ENCODE measurements at places on chromosomes 11 and 22. TPM values are rescaled to one million over a fixed set of nuclear protein-coding genes. Genes with fewer than 3 reads are reported as not detected.
A peak's percentile ranks its signal among the peaks of the same experiment; 100 is the strongest.

The CECR2 gene
- total RNA-seq = 6.1 TPM

The FOXRED1 gene
- total RNA-seq = 37.1 TPM

The SLC15A3 gene
- 28.2 TPM for total RNA-seq

The DMC1 gene
- total RNA-seq = 2.1 TPM

The MYO7A gene
- total RNA-seq = 2.2 TPM

The GNG3 gene
- not detected for total RNA-seq

- no peaks in the 10 kb centered on the region for H3K4me1 ChIP-seq
- DNase-seq = no peak
- no peak overlapping the region for H3K27ac ChIP-seq
- no peak overlapping the region for H3K4me3 ChIP-seq
- no peaks in the 10 kb centered on the region for H3K36me3 ChIP-seq
Measured at GRCh38 chr11:75055511-75055910, 41.2 kb downstream of the OR2AT4 start.

GRCh38 chr11:1942558-1943260, 4.4 kb upstream of the MRPL23 start:
- H3K4me3 ChIP-seq = no peak overlapping the region
- no peaks in the 10 kb centered on the region for H3K27me3 ChIP-seq
- H3K27ac ChIP-seq = no peak overlapping the region

DNA sequence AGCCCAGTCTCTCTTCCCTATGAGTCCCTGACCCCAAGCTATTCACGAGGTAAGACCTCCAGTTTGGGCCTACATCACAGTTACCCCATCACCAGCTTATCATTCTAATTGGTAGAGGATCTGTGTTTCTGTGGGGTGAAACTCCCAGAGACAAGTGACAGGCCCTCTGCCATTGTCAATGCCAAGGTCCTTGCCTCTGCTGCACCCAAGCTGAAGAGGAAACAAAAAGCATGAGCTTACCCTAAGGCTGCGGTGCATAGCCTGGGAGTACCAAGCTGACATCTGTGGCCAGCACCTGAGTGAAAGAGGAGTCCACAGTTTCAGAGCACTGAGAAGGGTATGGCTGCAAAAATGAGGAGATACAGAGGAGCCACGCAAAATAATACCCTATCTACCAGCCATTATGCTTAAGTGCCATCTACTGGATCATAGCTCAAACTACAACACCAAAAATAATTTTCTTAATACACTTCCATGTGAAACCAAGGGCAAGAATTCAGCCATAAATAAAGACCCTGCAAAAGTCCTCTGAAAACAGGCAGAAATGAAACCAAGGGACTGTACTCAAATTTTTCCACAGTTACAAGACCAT, 62.3 kb upstream of the ANO5 start:
- no peak for DNase-seq
- no peaks in the 10 kb centered on the region for H3K4me1 ChIP-seq
- H3K27ac ChIP-seq = no peak overlapping the region

GRCh38 chr11:61392981-61393595, 701 bp downstream of the TMEM216 start:
- H3K36me3 ChIP-seq = peaks cover 5% of the 10 kb centered on the region
- no peak for DNase-seq
- peak overlapping the region; percentile 75 for H3K4me3 ChIP-seq
- H3K27ac ChIP-seq = peak overlapping the region; percentile 76
- H3K27me3 ChIP-seq = no peaks in the 10 kb centered on the region

GRCh38 chr22:19986011-19986409, 30.6 kb downstream of the ARVCF start:
- peak overlapping the region; percentile 90 for H3K4me3 ChIP-seq
- no peaks in the 10 kb centered on the region for H3K36me3 ChIP-seq
- DNase-seq = peak; percentile 6
- H3K27ac ChIP-seq = peak overlapping the region; percentile 94
- no peaks in the 10 kb centered on the region for H3K27me3 ChIP-seq

GRCh38 chr22:40036591-40037225, 42.0 kb downstream of the FAM83F start:
- peak; percentile 43 for DNase-seq
- H3K36me3 ChIP-seq = no peaks in the 10 kb centered on the region
- H3K4me1 ChIP-seq = peaks cover 14% of the 10 kb centered on the region
- H3K4me3 ChIP-seq = no peak overlapping the region

DNA sequence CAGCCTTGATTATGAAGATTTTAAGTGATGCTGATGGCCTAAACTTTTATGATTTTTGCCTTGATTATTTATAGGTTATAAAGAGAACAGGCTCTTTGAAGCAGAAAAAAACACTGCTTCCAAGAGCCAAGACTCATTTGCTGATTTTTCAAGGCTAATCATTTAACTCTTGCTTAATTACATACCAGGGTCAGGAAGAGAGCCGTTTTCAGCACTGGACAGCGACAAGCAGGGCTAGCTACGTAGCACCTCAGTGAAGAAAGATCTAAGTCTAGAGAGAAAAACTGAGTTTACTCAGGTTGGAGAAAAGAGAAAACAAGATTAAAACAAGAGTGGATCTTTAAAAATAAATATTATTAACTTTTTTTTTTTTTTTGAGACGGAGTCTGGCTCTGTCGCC, 615.4 kb upstream of the B3GAT1 start:
- DNase-seq = peak; percentile 16
- H3K4me1 ChIP-seq = no peaks in the 10 kb centered on the region
- H3K4me3 ChIP-seq = no peak overlapping the region
- peaks cover 5% of the 10 kb centered on the region for H3K27me3 ChIP-seq
- H3K27ac ChIP-seq = no peak overlapping the region

GRCh38 chr11:88377646-88378045, 40.1 kb upstream of the CTSC start:
- no peaks in the 10 kb centered on the region for H3K4me1 ChIP-seq
- no peak overlapping the region for H3K27ac ChIP-seq
- no peak for DNase-seq
- H3K4me3 ChIP-seq = no peak overlapping the region
- H3K27me3 ChIP-seq = no peaks in the 10 kb centered on the region

DNA sequence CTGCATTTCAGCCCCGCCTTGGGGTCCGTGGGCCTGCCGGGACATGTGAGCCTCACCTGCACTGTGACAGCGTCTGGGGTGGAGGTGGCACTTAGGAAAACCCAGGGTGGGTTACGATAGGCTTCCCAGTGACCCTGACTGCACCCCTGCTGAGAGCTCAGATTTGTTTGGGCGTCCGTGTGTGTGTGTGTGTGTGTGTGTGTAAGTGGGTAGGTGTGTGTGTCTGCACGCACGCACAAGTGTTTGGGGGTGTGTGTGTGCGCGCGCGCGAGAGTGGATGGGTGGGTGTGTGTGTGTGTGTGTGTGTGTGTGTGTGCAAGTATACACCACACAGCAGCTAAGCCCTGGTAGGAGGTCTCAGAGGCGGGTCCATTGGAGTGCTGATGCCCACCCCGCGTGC, 12.1 kb upstream of the ARHGAP8 start:
- no peaks in the 10 kb centered on the region for H3K4me1 ChIP-seq
- no peaks in the 10 kb centered on the region for H3K27me3 ChIP-seq
- no peaks in the 10 kb centered on the region for H3K36me3 ChIP-seq
- no peak overlapping the region for H3K27ac ChIP-seq
- no peak for DNase-seq
- H3K4me3 ChIP-seq = no peak overlapping the region

DNA sequence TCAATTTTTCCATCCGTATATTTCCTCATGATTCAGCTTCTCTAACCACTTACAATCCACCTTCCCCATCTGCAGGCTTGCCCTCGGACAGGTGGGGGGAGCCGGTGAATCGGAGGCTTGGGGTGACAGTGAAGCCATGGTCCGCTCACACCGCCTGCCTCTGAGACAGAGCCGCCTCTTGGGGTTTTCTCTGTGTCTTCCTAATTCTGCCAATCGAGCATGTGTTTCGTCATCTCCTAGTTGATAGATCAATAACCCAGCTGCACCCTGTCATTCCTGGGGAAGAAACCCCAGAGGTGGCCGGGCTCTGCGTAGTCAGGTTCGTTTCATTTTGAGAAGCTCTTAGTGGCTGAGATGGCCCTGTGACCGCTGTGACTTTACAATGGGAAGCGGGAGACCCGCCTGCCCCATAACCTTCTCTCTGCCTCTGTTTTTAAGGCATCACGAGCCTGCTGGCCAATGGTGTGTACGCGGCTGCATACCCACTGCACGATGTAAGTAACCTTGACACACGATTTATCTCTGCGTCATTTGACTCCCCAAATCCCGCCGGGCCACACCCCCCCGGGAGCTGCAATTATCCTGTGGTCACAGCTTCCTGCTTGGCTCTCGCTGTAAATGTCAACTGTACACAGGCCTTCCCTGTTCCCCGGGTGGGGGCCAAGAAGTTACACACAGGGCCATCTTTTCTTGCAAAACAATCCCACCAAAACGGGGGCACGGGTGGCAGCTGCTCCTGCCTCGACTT, 33.3 kb downstream of the ANO1 start:
- H3K27ac ChIP-seq = peak overlapping the region; percentile 59
- no peak overlapping the region for H3K4me3 ChIP-seq

DNA sequence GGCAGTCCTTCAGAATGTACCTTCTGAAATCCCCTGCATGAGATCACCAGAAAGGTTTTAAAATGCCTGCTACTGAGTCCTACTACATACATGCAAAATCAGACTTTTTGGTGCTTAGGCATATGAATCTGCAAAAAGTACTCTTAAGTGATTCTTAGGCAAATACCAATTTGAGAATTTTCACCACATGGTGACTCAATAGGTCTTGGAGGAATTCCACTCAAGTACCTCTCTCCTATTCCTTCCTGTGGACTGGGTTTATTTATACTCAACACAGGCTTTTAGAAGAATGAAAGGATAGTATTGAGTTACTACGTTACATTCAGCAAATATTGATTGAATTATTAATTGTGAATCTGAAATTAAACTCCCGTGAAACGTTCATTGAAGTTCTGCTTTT, 223.9 kb downstream of the CNTN5 start:
- H3K36me3 ChIP-seq = no peaks in the 10 kb centered on the region
- no peaks in the 10 kb centered on the region for H3K4me1 ChIP-seq
- no peaks in the 10 kb centered on the region for H3K27me3 ChIP-seq
- no peak overlapping the region for H3K4me3 ChIP-seq

GRCh38 chr22:17802822-17803221, 28.6 kb upstream of the BID start:
- no peaks in the 10 kb centered on the region for H3K27me3 ChIP-seq
- no peak overlapping the region for H3K4me3 ChIP-seq
- peaks cover 45% of the 10 kb centered on the region for H3K36me3 ChIP-seq
- DNase-seq = no peak
- peaks cover 7% of the 10 kb centered on the region for H3K4me1 ChIP-seq
- H3K27ac ChIP-seq = no peak overlapping the region

DNA sequence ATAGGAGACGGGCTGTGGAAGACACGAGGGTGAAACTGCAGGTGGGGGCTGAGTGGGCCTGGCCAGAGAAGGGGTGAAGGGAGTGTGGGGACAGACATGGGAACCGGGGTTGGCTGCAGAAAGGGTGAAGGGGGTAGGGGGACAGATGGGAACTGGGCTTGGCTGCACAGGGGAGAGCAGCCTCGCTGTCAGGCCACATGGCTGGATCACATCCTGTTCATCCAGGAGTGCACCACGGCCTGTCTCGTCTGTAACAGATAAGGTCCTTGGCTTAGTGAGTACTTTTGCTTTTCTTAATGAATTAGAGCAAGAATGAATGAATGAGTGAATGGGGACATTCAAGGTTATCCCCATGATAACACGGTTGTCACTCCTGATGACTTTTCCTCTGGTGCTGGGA, 13.5 kb downstream of the FBLN1 start:
- H3K4me1 ChIP-seq = peaks cover 52% of the 10 kb centered on the region
- DNase-seq = no peak
- no peak overlapping the region for H3K27ac ChIP-seq
- no peak overlapping the region for H3K4me3 ChIP-seq

DNA sequence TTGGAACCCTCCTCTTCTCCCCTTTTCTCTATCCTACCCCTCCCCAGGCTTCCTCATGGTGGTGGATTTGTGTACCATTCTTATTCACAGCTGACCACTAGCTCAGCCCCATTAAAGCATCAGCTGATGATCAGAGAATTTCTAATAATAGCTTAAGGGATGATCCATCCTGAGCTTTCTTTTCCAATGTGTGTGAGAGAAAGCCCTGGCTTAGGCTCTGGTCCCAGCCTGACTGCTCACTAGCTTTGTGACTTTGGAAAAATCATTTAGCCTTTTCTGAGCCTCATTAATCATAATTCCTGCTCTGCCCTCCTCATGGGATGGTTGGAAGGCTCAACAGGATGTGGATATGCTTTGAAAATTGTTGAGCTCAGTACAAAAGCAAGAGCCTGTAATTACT, 26.3 kb upstream of the CCDC90B start:
- no peaks in the 10 kb centered on the region for H3K4me1 ChIP-seq
- H3K27me3 ChIP-seq = no peaks in the 10 kb centered on the region
- H3K4me3 ChIP-seq = no peak overlapping the region

DNA sequence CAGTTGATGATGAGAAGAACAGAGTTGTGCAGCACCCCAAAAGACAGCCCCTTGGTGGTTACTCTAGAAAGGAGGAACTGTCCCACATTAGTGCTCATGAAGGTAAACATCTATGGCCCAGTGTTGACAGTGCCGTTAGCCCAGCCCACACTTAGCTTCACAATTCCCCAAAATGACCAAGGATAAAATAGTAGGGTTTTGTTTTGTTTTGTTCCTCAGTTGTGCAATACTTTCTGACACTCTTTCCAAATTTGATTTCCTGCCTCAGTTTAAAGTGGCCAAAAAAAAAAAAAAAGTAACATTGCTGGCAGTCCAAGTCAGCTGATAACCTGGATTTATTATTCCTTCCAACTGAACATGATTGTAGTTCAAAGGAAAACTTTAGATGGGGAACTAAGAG, 269.4 kb downstream of the TMEM135 start:
- H3K36me3 ChIP-seq = peaks cover 14% of the 10 kb centered on the region
- H3K27me3 ChIP-seq = no peaks in the 10 kb centered on the region
- H3K4me1 ChIP-seq = peaks cover 32% of the 10 kb centered on the region
- no peak overlapping the region for H3K27ac ChIP-seq
- DNase-seq = no peak
- no peak overlapping the region for H3K4me3 ChIP-seq

DNA sequence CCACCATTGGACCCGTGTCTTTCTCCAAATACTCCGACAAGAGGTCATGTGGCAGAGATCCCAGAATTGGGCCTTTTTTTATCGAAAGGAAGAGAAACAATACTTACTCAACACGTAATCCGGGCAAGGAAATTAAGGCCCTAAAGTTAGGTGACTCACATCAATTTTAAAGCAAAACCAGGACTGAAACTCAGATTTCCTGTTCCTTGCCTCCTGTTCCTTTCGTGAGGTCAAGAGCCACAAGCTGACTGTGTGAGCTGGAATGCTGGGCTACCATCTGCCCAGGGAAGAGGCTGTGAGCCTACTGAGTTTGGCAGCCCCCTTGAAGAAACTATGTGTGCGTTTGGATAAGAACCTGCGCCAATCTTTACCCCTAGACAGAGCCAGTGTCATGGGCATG, 27.1 kb upstream of the MRGPRX2 start:
- no peak for DNase-seq
- H3K27me3 ChIP-seq = no peaks in the 10 kb centered on the region
- H3K27ac ChIP-seq = no peak overlapping the region
- H3K36me3 ChIP-seq = no peaks in the 10 kb centered on the region
